ENCODE measurements at places on chromosomes 16 and 17.

DNA sequence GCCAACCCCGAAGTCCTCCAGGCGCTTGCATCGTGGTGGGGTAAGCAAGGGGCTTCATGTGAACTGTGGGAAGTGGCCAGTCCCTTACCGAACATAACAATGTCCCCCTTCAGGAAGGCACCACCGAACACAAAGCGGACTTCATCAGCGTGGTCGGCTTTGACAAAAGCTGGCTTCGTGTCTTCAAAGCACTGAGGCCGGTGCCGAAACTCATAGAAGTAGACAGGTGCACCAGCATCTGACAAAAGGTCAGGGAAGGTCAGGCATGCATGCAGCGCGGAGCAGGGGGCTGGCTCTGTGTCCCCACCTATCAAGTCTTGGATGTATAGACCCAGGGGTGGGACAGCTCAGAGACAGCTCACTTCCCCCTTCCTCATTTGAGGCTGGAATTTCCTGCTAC, 16.6 kb upstream of the CES1 start:
- DNase-seq = no peak

DNA sequence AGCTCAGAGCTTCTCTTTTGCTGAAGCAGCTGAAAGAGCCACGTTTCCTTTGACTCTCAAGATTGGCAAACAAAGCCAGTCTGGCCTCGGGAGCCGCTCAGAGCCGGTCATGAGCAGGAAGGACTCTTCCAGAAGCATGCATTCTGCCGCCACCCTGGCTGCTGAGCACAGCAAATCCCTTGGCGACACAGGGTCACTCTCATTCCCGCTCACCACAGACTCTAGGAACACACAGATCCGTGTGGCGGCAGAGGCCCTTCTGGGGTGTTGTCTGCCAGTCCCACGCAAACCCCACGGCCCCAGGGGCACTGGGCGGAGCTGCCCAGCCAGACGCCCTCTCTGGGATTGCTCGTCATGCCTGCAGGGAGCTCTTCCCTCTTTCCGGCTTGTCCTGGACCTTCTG, 157.0 kb downstream of the C16orf95 start:
- no peak for DNase-seq

DNA sequence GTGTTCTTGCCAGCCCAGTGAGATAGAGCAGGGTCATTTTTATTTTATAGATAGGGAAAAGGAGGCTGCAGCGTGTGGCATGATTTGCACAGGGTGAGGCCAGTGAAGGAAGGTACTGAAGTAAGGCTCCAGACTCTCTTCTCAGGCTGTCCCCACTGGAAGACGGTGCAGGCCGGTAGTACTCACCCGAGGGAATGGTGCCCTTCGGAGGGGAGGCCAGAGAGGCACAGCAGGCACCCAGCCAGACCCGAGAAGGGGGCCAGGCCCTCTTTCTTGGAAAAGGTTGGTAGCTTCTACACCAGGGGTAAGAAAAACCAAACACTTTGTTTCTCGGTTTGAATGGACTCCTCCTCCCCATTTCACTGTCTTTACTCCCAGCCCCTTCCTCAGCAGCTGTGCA, 288 bp downstream of the ANKRD40CL start:
- no peak for DNase-seq

DNA sequence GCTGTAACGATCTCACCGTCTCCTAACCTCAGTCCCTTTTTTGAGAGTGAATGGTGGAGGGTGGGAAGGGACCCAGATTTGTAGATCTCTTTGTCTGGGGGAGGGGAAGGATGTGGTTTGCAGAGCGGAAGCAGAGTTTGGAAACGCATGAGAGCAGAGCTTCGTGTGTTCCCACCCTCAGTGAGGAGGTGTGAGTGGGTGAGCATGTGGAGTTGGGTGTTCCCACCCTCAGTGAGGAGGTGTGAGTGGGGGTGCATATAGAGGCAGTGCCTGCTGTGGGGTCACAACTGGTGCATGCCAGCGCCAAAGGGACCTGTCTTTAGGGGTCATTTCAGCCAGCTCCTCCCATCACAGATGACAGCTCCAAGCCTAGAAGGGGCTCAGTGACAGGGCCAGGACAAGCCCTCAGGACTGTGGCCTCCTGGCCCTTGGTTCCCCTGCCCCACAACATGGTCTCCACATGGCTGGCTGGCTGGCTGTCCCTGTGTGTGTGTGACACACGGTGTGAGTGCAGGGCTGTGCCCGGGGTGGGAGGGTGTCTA, 1.8 kb upstream of the CISD3 start:
- no peak for DNase-seq

- no peak for DNase-seq
Observed at GRCh38 chr16:4982056-4982867, 24.1 kb downstream of the SEC14L5 start.

DNA sequence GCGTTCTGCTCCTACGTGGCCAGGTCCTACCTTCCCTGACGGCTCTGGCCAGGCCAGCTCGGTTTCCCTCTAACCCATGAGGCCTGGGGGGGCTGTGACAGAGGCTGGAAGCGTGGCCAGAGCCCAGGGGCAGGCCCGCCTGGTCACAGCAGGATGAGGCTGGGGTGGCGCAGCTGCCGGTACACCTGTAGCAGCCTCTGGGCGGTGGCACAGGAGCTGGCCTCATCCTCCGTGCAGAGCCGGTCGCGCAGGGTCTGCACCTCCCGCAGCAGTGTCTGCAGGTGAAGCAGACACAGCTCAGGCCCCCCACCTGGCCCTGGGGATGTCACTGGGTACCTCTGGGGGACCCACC, 11.5 kb downstream of the FAAP100 start:
- no peak for DNase-seq

- no peak for DNase-seq
Observed at GRCh38 chr17:43871946-43872690, 25.1 kb downstream of the CD300LG start.

DNA sequence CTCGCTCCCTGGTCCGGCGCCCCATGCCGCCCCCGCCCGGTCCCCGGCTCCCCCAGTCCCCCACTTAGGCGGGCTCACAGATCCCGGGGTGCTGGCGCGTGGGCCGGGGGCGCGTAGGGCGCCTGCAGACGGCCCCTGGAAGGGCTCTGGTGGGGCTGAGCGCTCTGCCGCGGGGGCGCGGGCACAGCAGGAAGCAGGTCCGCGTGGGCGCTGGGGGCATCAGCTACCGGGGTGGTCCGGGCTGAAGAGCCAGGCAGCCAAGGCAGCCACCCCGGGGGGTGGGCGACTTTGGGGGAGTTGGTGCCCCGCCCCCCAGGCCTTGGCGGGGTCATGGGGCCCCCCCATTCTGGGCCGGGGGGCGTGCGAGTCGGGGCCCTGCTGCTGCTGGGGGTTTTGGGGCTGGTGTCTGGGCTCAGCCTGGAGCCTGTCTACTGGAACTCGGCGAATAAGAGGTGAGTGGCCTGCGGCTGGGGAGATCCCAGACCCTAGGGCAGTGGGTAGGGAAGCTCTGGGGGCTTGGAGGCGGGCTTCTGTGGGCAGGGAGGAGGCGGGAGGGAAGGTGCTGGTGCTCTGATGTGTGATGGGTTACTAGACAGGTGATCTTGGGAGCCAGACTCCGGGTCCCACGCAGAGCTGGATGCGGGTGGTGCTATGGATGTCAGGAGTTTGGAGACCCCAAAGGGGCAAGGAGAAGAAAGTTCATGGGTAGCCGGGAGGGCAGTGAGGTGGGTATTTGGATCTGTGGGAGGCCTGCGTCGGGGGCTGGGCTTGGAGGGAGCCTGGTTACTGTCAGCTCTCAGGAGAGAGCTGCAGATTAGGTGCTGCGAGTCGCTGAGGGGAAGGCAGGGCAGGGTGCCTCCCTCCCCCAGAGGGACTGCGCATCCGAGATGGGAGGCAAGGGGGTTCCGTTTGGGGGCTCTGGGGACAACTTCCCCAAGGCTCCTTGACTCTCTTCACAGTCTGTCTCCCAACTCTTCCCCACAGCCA, 560 bp downstream of the EFNB3 start:
- no peak for DNase-seq

GRCh38 chr16:106623-107324, 28.7 kb downstream of the MPG start:
- DNase-seq = peak; percentile 70

- DNase-seq = no peak
Observed at GRCh38 chr17:80030730-80031410, 4.8 kb downstream of the TBC1D16 start.

DNA sequence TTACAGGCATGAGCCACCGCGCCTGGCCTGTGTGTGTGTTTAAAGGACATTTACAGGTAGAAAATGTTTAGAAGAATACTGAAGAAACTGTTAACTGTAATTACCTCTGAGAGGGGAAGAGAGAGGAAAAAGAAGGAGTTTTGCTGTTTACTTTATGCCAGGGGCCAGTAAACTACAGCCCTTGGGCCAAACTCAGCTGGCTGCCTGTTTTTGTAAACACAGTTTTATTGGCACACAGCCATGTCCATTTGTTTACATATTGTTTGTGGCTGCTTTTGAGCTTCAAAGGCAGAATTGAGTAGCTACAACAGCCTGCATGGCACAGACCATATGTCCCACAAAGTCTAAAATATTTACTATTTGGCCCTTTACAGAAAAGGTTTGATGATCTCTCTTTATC, 76.4 kb downstream of the GPR139 start:
- DNase-seq = no peak

- no peak for DNase-seq
Observed at GRCh38 chr17:56679115-56679776, 85.7 kb downstream of the NOG start.

DNA sequence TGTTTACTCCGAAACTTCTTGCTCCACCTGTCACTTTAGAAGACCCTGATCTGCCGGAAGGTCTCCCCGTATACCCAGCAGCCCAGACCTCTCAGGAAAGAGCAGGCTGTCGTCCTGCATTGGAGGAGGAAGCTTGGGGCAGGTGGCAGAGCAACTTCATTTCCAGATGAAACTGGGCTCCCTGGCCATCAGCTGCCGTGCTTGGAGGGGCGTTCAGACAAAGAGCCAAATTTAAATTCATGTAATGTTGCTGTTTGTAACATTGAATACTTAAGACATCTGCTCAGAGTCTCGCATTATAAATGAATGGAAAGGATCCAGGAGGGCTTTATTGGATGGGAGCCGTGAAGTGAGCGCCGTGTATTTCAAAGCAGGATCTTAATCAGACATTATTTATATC, 628.5 kb downstream of the MAF start:
- no peak for DNase-seq

GRCh38 chr17:7763919-7764318, 46.4 kb downstream of the DNAH2 start:
- DNase-seq = no peak

DNA sequence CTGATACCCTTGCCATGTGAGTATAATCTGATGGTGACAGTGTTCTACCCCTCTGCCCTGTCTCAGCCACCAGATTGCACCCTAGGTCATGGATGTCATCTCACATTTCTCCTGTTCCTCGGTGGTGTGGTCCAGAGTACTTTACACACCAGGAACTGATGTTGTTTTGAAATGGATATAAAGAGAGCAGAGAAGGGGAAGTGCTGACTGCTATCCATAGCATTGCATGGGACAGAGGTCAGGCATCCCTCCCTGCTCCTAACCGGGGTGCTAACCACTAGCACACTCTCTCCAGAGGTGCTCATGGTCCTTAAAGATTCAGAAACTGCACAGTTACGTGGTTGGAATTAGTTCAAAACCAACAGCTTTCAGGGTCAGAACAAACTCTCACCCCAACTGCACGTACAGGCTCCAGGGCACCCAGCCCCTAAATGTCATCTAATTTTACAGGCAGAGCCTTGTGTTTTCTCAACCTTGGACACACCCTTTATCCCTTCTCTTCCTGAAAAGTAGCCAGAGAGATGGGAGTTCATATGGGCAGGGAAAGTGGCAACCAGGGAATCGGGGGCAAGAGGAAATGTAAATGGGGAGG, 16.3 kb downstream of the TTLL6 start:
- no peak for DNase-seq

DNA sequence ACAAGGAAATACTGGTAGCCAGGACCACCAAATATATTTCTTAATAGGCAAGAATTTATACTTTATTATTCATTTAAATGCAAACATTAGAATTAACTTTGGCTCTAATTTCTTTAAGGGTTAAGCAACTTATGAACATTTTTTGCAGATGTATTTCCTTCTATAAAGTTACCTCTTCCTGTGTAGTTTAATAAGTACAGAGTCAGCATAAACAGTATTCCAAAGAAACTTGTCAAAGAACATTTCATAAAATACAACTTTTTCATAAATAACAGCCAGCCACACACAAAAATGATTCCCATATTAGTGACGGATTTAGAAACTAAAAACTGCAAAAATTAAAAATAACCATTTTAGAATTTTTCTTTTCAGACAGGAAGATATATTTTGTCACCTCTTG, 723.2 kb downstream of the KCNJ2 start:
- DNase-seq = no peak

GRCh38 chr16:7124701-7125100, 207.9 kb upstream of the RBFOX1 start:
- no peak for DNase-seq

- DNase-seq = no peak
Observed at GRCh38 chr16:60091529-60091928, 1357.4 kb upstream of the GOT2 start.

GRCh38 chr17:882827-883585, 96.6 kb downstream of the NXN start:
- no peak for DNase-seq

DNA sequence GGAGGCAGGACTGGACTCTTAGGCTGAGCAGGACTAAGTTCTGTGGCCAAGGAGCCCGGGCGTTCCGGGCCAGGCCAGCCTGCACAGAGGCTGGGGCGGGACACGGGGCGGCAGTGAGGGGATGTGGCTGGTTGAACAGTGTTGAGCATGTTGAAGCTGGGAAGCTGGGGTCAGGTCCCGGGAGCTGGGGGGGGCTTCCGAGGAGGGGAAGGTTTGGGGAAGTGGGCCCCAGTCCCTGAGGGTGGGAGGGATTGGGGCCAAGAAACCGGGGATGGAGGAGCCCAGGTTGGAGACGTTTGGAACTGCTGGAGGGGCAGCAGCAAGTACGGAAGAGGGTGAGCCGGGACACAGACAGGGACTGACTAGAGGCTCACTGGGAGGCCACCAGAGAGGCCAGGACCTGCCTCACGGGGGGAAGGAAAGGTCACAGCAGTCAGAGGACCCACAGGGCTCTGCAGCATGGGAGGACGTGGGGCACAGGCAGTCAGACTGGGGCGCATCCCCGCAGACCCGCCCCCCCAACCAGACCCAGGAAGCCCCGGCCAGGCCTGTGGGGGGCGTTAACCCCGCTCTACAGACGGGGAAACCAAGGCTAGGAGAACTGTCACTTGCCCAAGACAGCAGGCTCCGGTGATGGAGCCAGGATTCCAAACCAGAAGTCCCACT, 9.5 kb downstream of the TAX1BP3 start:
- no peak for DNase-seq

GRCh38 chr16:67667453-67667816, 821 bp downstream of the C16orf86 start:
- no peak for DNase-seq

- no peak for DNase-seq
Observed at GRCh38 chr17:32910769-32911168, 17.2 kb upstream of the TMEM98 start.

DNA sequence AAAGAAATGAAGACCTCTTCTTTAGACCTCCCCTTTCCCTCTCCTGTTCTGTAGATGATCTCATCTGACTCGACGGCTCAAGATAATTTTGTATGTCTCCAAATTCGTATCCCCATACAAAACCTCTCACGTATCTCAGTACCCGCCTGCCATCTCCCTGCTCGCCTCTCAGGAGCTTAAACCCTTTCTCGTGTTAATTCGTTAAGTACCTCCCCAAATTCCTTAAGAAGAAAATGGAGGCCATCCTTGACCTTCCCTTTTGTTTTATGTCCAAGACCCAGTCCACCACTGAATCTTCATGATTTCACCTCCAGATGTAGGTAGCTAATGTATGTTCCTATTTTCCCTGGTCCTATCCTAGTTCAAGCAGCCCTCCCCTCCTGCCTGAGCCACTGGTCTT, 41.6 kb downstream of the OR3A1 start:
- DNase-seq = no peak

GRCh38 chr17:83178533-83179304, 99.3 kb downstream of the METRNL start:
- DNase-seq = peak; percentile 35

- DNase-seq = no peak
Observed at GRCh38 chr17:29060475-29060874, 17.5 kb downstream of the PIPOX start.
